ENCODE measurements at places on chromosomes 4 and X.

DNA sequence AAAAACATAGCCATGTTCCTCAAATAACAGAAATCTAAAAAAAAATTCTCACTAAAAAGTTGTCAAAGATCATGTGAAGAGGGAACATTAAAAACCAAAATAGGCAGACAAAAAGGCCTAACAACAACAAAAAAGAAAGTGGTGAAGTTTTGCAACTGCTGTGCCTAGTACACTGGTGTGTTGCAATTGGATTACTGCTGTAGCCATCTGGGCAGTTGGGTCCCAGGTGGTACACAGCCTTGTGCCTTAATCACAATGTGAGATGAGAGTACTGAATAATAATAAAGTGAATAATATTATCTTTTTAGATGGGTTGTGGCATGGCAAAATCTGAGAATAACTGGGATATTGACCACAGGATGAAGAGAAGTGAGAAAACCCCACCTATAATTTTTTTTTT, 12.0 kb downstream of the C4orf54 start:
- H3K36me3 ChIP-seq, result no peaks in the 10 kb centered on the region
- peaks cover 3% of the 10 kb centered on the region for H3K27me3 ChIP-seq
- H3K4me1 ChIP-seq, result no peaks in the 10 kb centered on the region
- no peak overlapping the region for H3K4me3 ChIP-seq

GRCh38 chr4:80156410-80156809, 40.9 kb upstream of the PRDM8 start:
- H3K4me3 ChIP-seq, result no peak overlapping the region
- no peaks in the 10 kb centered on the region for H3K27me3 ChIP-seq
- H3K27ac ChIP-seq, result no peak overlapping the region
- no peaks in the 10 kb centered on the region for H3K36me3 ChIP-seq
- no peak for DNase-seq

- H3K27ac ChIP-seq, result no peak overlapping the region
- no peak for DNase-seq
- no peak overlapping the region for H3K4me3 ChIP-seq
- H3K4me1 ChIP-seq, result no peaks in the 10 kb centered on the region
- no peaks in the 10 kb centered on the region for H3K36me3 ChIP-seq
Measured at GRCh38 chr4:100688368-100688767, 170.5 kb upstream of the EMCN start.

GRCh38 chr4:129623233-129623875, 527.4 kb downstream of the C4orf33 start:
- H3K27ac ChIP-seq, result no peak overlapping the region
- no peak for DNase-seq
- H3K36me3 ChIP-seq, result no peaks in the 10 kb centered on the region
- no peaks in the 10 kb centered on the region for H3K27me3 ChIP-seq

GRCh38 chrX:41137589-41137988, 52.3 kb downstream of the USP9X start:
- H3K36me3 ChIP-seq, result peaks cover 11% of the 10 kb centered on the region
- H3K4me3 ChIP-seq, result no peak overlapping the region
- no peaks in the 10 kb centered on the region for H3K27me3 ChIP-seq

DNA sequence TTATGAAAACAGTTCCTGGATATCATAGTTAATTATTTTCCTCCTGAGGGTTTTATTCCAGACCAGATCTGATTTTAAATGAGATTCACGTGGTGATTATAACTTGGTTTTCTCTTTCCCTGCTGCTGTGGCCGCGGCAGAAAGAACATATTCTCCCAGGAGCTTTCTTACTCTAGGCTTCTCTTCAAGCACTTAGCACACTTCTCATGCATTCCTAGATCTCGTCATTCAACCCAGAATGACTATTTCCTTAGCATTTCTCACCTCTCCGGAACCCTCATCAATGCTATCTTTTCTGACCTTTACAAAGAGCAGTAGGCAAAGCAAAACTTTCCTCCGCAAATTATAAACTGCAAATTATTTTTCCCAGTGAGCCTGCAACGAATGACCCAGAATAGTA, 122.9 kb downstream of the GPAT3 start:
- H3K4me1 ChIP-seq, result peaks cover 7% of the 10 kb centered on the region
- no peak for DNase-seq
- H3K36me3 ChIP-seq, result no peaks in the 10 kb centered on the region
- no peak overlapping the region for H3K4me3 ChIP-seq
- no peak overlapping the region for H3K27ac ChIP-seq
- H3K27me3 ChIP-seq, result peaks cover 4% of the 10 kb centered on the region

Measured in activated CD4-positive, alpha-beta memory T cell treated with anti-CD3 and anti-CD28 coated beads for 36 hours (primary cell).